Activated CD4-positive, alpha-beta T cell treated with anti-CD3 and anti-CD28 coated beads, Interleukin-2, amount 10 ng/mL, durations not matched to agents 24 days and 14 days (primary cell): ENCODE measurements at places on chromosomes 7 and 10. TPM values are rescaled to one million over a fixed set of nuclear protein-coding genes. Genes with fewer than 3 reads are reported as not detected.

GRCh38 chr10:86230557-86231180 lies 135.9 kb downstream of the GRID1 start:
- peaks cover 5% of the 10 kb centered on the region for H3K4me1 ChIP-seq
- H3K27ac ChIP-seq: no peak overlapping the region
- DNase-seq: no peak
- H3K4me3 ChIP-seq: no peak overlapping the region
- H3K27me3 ChIP-seq: no peaks in the 10 kb centered on the region
- H3K36me3 ChIP-seq: no peaks in the 10 kb centered on the region

The GSTO2 gene
- 0.77 and 1.3 TPM in 2 replicates for total RNA-seq

DNA sequence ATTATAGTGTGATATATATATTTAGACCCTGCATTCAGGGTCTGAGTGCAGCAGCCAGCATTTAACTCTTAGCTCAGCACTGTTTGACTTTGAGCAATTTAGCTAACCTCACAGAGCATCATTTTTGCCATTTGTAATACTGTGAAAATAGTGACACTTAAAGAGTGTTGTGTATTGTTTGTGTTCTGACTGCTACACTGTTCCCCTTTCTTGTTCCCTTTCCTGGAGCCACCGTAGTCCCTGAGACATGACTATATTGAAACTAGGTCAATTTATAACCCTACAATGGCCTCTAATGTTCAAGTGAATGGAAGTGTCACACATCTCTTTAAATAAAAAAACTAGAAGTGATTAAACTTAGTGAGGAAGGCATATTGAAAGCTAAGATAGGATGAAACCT lies 20.3 kb upstream of the CD36 start:
- H3K27me3 ChIP-seq: no peaks in the 10 kb centered on the region
- no peaks in the 10 kb centered on the region for H3K36me3 ChIP-seq
- no peak for DNase-seq
- H3K4me1 ChIP-seq: no peaks in the 10 kb centered on the region

The OR2A12 gene
- not detected in 2 replicates for total RNA-seq

DNA sequence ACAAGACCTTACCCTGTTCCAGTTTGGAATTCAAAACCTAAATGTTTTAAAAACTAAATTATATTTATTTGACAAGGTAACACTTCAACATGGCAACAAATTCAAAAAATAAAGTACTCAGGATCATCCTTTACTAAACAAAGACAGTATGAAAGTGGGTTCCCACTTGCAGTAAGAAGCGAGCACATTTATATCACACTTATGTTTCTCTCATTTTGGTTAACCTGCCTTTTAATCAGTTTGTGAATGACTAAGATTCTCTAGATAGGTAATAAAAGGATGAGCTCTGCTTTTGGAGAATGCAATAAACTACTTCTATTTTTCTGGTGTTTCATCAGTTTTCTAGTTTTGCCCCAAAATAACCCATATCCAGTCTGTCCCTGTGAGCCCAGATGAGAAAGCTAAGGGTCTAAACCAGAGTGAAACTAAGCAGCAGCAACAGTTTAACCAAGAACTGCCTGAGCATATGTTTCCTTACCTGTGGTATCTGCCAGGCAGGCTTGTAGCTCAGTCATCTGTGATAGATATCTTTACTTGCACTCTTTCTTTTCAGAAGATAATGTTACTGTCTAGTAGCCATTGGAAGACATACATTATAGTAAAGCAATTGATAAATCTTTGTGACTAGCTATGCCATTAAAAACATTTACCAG lies 64.1 kb downstream of the ABLIM1 start:
- DNase-seq: no peak
- no peaks in the 10 kb centered on the region for H3K4me1 ChIP-seq
- no peak overlapping the region for H3K27ac ChIP-seq

DNA sequence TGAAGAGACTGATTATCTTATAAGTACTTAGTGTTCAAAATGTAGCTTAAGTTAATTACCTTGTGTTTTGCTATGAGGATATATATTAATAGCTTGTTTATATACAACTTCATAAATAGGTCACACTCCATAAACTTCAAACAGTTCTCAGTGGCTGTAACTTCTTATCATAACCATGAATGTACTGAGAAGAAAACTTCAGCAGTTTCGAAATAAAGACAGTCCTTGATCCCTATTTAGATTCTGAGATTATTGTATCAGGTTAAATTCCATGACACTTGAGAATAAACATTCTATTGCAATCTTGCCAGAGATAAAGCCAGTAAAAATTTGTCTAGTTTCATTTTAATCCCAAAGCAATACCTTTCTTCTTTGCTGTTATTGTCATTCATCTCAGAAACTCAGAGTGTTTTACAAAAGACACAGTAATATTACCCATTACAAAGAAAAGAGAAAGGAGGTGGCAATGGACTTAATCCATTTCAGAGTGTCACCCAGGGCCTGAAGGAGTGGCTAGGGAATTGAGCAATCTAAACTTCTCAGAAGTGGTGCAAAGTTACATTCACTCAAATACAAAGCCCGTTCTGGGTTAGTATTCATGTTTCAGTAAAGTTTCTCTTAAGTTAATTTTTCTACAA lies 403.6 kb downstream of the SEMA3D start:
- H3K36me3 ChIP-seq: no peaks in the 10 kb centered on the region
- no peak for DNase-seq
- H3K4me1 ChIP-seq: no peaks in the 10 kb centered on the region
- no peak overlapping the region for H3K4me3 ChIP-seq
- H3K27ac ChIP-seq: no peak overlapping the region
- H3K27me3 ChIP-seq: no peaks in the 10 kb centered on the region

DNA sequence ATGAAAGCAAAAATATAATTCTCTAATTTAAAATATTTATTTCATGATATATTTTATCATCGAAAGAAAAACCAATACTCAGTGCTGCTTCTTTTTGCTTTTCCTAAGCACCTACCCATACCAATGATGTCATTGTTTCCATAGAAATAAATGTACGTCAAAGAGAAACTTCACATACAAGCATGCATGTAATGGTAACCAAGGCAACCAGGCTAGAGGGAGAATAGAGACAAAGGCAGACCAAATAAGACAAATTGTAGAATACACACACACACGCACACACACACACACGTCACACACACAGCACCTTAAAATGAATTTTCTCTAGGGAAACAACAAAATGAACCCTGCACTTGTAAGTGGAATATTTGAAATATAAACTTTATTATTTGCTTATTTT lies 75.5 kb downstream of the MACC1 start:
- H3K4me1 ChIP-seq: no peaks in the 10 kb centered on the region
- DNase-seq: no peak
- no peaks in the 10 kb centered on the region for H3K27me3 ChIP-seq
- no peaks in the 10 kb centered on the region for H3K36me3 ChIP-seq
- H3K4me3 ChIP-seq: no peak overlapping the region
- H3K27ac ChIP-seq: no peak overlapping the region

GRCh38 chr7:16982640-16983350 lies 101.0 kb upstream of the AGR3 start:
- peaks cover 15% of the 10 kb centered on the region for H3K4me1 ChIP-seq
- H3K36me3 ChIP-seq: no peaks in the 10 kb centered on the region
- peaks cover 36% of the 10 kb centered on the region for H3K27me3 ChIP-seq

The UCMA gene
- total RNA-seq: not detected in 2 replicates

GRCh38 chr10:33129996-33130386 lies 172.0 kb upstream of the ITGB1 start:
- no peaks in the 10 kb centered on the region for H3K36me3 ChIP-seq
- H3K4me3 ChIP-seq: no peak overlapping the region
- no peak for DNase-seq
- no peak overlapping the region for H3K27ac ChIP-seq
- peaks cover 56% of the 10 kb centered on the region for H3K4me1 ChIP-seq
- peaks cover 2% of the 10 kb centered on the region for H3K27me3 ChIP-seq

The GRM3 gene
- not detected in 2 replicates for total RNA-seq

The ZPBP gene
- not detected in 2 replicates for total RNA-seq

- H3K27me3 ChIP-seq: no peaks in the 10 kb centered on the region
- peaks cover 19% of the 10 kb centered on the region for H3K36me3 ChIP-seq
- H3K27ac ChIP-seq: no peak overlapping the region
- H3K4me3 ChIP-seq: no peak overlapping the region
- DNase-seq: no peak
Observed at GRCh38 chr7:139619367-139619657, 95.8 kb downstream of the CLEC2L start.

DNA sequence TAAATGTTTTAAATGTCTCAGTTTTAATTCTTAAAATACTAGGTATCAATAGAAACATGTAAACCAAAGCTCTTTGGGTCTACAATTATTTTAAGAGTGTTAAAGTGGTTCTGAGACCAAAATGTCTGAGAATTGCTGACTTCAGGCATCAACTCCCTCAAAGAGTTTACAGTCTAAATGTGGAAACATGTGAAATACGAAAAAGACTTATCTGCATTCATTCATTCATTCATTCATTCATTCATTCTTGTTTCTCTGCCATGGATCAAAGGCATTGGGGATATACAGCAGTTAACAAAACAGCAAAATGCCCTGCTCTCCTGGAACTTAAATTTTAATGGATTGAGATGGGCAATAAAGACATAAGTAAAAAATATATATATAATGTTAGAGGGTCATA lies 69.8 kb downstream of the BLNK start:
- DNase-seq: no peak
- no peak overlapping the region for H3K4me3 ChIP-seq
- H3K36me3 ChIP-seq: no peaks in the 10 kb centered on the region
- H3K27me3 ChIP-seq: peaks cover 13% of the 10 kb centered on the region
- no peak overlapping the region for H3K27ac ChIP-seq
- H3K4me1 ChIP-seq: no peaks in the 10 kb centered on the region

DNA sequence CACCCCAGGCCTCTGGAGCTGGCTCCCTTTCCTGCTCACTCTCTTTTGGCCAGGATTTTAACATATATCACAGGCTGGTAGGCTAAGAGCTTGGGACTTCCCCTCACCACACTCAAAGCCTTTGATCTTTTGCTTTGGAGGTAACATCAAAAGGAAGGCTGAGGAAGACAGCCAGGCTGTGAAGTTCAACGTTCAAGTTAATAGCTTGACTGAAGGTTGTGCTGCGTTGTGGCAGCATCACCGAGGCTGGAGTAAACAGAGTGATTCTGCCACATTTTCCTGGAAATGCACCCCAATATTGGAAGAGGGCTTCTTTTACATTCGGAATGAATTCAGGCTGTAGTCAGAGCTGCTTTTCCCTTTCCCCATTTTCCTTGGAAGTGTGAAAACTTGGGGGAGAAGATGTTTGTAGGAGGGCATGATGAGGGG lies 57.3 kb downstream of the TCF7L2 start:
- H3K27me3 ChIP-seq: peaks cover 78% of the 10 kb centered on the region
- DNase-seq: peak; percentile 81
- no peaks in the 10 kb centered on the region for H3K36me3 ChIP-seq
- no peak overlapping the region for H3K4me3 ChIP-seq
- H3K27ac ChIP-seq: no peak overlapping the region
- peaks cover 13% of the 10 kb centered on the region for H3K4me1 ChIP-seq

The PDZD7 gene
- total RNA-seq: 0.38 and 0.93 TPM in 2 replicates

The OGDHL gene
- 0.89 and 0.97 TPM in 2 replicates for total RNA-seq

- DNase-seq: no peak
- no peak overlapping the region for H3K4me3 ChIP-seq
- H3K4me1 ChIP-seq: no peaks in the 10 kb centered on the region
- no peaks in the 10 kb centered on the region for H3K36me3 ChIP-seq
- H3K27ac ChIP-seq: no peak overlapping the region
- H3K27me3 ChIP-seq: no peaks in the 10 kb centered on the region
Observed at GRCh38 chr10:77433546-77433945, 204.1 kb downstream of the KCNMA1 start.

The FIS1 gene
- total RNA-seq: 127 and 136 TPM in 2 replicates

The IFIT1B gene
- not detected in 2 replicates for total RNA-seq

The NCF1 gene
- 0.54 TPM in 1 of 2 replicates, not detected in the other for total RNA-seq

GRCh38 chr10:119025336-119025735 lies 4.2 kb upstream of the NANOS1 start:
- H3K27ac ChIP-seq: no peak overlapping the region
- no peak for DNase-seq
- H3K4me1 ChIP-seq: peaks cover 2% of the 10 kb centered on the region
- H3K4me3 ChIP-seq: no peak overlapping the region
- H3K36me3 ChIP-seq: no peaks in the 10 kb centered on the region

The SORCS1 gene
- not detected in 2 replicates for total RNA-seq

The CTAGE4 gene
- 0.56 and 1.1 TPM in 2 replicates for total RNA-seq

GRCh38 chr10:104340641-104341040 lies 2.4 kb upstream of the ITPRIP start:
- H3K27me3 ChIP-seq: peaks cover 7% of the 10 kb centered on the region
- no peak overlapping the region for H3K27ac ChIP-seq

GRCh38 chr10:27998178-27998953 lies 513 bp downstream of the ODAD2 start:
- no peaks in the 10 kb centered on the region for H3K36me3 ChIP-seq
- H3K4me1 ChIP-seq: peaks cover 12% of the 10 kb centered on the region
- H3K27ac ChIP-seq: no peak overlapping the region
- DNase-seq: peak; percentile 59
- H3K27me3 ChIP-seq: peaks cover 51% of the 10 kb centered on the region

DNA sequence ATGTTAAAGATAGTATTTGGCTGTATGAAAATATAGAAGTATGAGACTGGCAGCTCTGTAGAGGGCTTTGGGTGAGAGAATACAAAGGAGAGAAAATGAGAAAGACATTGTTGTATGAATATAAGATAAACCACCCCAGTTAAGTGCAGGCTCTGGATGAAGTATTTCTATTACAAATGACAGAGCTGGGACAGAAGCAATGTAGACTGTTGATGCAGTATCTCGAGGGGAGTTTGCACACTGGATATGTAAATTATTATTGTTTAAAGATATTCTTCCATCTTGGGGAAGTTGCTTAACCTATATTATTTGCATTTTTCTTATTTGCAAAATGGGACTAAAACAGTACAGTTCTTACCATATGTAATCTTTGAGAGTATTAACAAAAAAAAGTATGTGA lies 31.5 kb downstream of the ENTPD1 start:
- H3K4me3 ChIP-seq: no peak overlapping the region
- peak overlapping the region; percentile 27 for H3K27ac ChIP-seq
- peaks cover 51% of the 10 kb centered on the region for H3K4me1 ChIP-seq
- peaks cover 10% of the 10 kb centered on the region for H3K36me3 ChIP-seq
- no peak for DNase-seq

DNA sequence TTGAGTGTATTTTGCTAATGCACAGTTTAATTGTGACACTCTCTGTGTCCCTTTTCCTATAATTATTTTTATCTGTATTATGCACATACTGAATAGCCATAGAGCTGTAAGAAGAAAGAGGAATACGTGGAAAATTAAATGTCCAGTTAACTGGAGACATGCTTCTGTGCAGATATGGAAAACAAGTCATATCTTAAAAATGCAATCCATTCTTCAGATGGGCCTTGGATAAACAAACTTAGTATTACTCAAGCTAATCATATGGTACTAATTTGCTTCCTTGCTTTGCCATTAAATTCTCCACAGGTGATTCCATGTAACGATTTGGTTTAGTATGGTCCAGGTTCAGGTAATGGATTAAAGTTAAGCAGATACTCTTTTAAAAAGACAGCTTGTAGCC lies 201.2 kb upstream of the CELF2 start:
- H3K36me3 ChIP-seq: no peaks in the 10 kb centered on the region
- no peaks in the 10 kb centered on the region for H3K4me1 ChIP-seq
- H3K27ac ChIP-seq: no peak overlapping the region
- no peak overlapping the region for H3K4me3 ChIP-seq
- DNase-seq: no peak
- peaks cover under 1% of the 10 kb centered on the region for H3K27me3 ChIP-seq
